CD8-positive, alpha-beta memory T cell (primary cell): ENCODE measurements at places on chromosomes 4 and X. TPM values are rescaled to one million over a fixed set of nuclear protein-coding genes. Genes with fewer than 3 reads are reported as not detected.

Gene TEC
- 1.6 TPM for total RNA-seq

Gene WWC2
- 0.85 TPM for total RNA-seq

Gene ATXN3L
- total RNA-seq = not detected

Gene PDE6B
- 10.1 TPM for total RNA-seq

Gene JCHAIN
- not detected for total RNA-seq

Gene GPC3
- not detected for total RNA-seq

Gene GATA1
- total RNA-seq = not detected

Gene ADGRA3
- total RNA-seq = 2.2 TPM

Gene ERAS
- 0.18 TPM for total RNA-seq

Gene MAGEA8
- total RNA-seq = not detected

Gene RBM41
- 11.9 TPM for total RNA-seq

Gene NDNF
- total RNA-seq = 0.18 TPM

Gene MGAT4D
- total RNA-seq = not detected

DNA sequence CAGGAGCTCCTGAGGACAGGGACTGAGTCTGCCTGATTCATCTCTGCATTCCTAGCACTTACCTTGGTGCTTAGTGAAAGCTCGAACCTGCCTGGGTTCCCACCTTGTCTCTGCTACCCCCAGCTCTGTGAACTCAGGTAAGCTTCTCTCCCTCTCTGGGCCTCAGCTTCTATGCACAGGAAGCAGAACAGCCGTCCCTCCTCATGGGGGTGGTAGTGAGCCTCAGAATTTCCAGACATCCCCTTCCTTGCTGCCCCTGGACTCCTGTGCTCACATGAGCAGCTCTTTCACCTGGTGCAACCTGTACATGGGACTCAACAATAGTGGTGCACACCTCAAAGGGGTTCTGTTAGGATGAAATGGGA, 50.8 kb downstream of the HTRA3 start:
- no peaks in the 10 kb centered on the region for H3K4me1 ChIP-seq
- no peak overlapping the region for H3K4me3 ChIP-seq
- no peak overlapping the region for H3K27ac ChIP-seq

- no peaks in the 10 kb centered on the region for H3K4me1 ChIP-seq
- DNase-seq = no peak
- H3K36me3 ChIP-seq = no peaks in the 10 kb centered on the region
Observed at GRCh38 chrX:112521676-112522075, 158.1 kb downstream of the LHFPL1 start.

DNA sequence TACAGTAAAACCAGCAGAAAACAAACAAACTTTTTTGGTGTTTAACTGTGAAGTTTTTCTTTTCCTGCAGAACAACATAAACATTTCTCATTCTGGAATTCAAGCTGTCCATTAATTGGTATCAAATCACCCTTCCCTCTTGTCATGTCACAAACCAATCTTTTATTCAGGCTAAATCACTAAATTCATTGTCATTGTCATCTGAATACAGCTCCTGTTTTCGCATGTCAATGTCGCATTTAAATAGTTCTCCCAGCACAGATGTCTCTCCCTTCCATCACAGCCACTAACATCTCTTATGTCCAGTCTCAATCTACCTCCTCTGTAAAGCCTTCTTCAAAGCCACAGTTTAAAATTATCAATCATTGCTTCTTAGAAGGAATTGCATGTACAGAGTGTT, 192.1 kb upstream of the PCDH10 start:
- H3K4me1 ChIP-seq = no peaks in the 10 kb centered on the region
- no peak overlapping the region for H3K4me3 ChIP-seq
- H3K36me3 ChIP-seq = no peaks in the 10 kb centered on the region
- H3K27me3 ChIP-seq = no peaks in the 10 kb centered on the region

DNA sequence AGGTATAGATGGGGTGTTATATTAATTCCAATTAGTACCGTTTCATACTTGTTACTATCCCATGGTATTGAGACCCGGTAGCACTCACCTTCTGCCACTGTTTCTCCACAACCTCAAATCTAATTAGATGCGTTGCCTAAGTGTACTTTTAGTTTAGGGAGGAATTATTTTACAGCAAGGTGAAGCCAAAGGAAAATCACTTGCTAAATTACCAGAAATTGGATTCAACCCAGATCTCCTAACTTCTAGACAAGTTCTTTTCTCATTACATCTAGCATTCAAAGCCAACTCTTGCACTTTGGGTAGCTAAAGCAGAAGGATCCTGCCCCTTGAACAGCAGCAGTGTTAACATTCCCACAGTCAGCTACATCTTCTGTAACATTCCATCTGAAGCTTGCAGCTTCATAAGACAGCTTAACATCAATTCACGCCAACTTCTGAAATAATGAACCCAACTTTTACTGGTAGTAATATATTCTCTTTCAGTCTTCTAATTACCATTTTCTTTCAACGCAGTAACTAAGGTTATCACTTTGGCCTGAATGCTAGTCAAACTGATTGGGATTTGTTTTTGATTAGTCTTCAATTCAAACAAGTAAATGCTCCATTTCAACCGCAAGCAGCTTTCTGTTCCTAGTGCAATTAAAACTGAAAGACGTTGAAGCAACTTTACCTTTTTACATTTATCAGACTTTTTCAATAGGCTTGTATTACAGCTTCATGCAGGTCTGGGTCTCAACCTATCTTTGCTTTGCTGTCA, 934 bp upstream of the SEC31A start:
- H3K27ac ChIP-seq = peak overlapping the region; percentile 97
- peak overlapping the region; percentile 67 for H3K4me3 ChIP-seq
- peaks cover 27% of the 10 kb centered on the region for H3K4me1 ChIP-seq

- no peak for DNase-seq
- no peak overlapping the region for H3K4me3 ChIP-seq
- H3K27me3 ChIP-seq = no peaks in the 10 kb centered on the region
- no peak overlapping the region for H3K27ac ChIP-seq
- no peaks in the 10 kb centered on the region for H3K4me1 ChIP-seq
Observed at GRCh38 chrX:44971674-44972073, 98.7 kb downstream of the KDM6A start.

DNA sequence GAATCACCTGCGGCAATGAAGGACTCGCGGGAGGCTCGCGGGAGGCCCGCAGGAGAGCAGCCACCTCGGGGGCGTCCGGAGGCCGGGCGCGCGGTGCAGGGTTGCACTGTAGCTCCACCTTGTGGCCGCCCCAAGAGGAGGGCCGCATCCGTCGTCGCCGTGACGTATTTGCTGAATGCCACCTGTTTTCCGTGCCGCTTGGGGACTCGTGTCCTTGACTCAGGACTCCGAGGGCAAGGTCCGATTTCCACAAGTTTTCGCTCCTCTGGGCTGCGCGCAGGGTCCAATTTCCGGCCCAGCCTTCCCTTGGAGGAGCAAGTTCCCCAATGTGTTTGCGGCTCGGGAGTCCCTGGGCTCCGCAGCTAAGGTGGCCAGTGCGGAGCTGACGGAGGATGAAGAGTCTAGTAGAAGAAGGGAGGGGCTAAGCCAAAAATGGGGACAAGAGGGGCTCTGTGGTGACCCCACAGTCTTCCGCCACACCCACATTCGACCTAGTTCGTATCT, 10.7 kb upstream of the DLG3 start:
- peak overlapping the region; percentile 70 for H3K4me3 ChIP-seq
- peak; percentile 83 for DNase-seq
- no peaks in the 10 kb centered on the region for H3K27me3 ChIP-seq
- H3K4me1 ChIP-seq = peaks cover 4% of the 10 kb centered on the region
- no peaks in the 10 kb centered on the region for H3K36me3 ChIP-seq

GRCh38 chr4:54367059-54367458, 138.0 kb downstream of the PDGFRA start:
- no peaks in the 10 kb centered on the region for H3K36me3 ChIP-seq
- H3K4me3 ChIP-seq = no peak overlapping the region
- H3K27me3 ChIP-seq = peaks cover 3% of the 10 kb centered on the region
- H3K27ac ChIP-seq = no peak overlapping the region

- H3K4me1 ChIP-seq = no peaks in the 10 kb centered on the region
- DNase-seq = no peak
- H3K4me3 ChIP-seq = no peak overlapping the region
- H3K27ac ChIP-seq = no peak overlapping the region
- H3K27me3 ChIP-seq = no peaks in the 10 kb centered on the region
- H3K36me3 ChIP-seq = no peaks in the 10 kb centered on the region
Observed at GRCh38 chr4:2091990-2092668, 33.0 kb downstream of the NAT8L start.

GRCh38 chr4:153741541-153741940, 18.3 kb downstream of the RNF175 start:
- H3K27ac ChIP-seq = no peak overlapping the region
- no peaks in the 10 kb centered on the region for H3K4me1 ChIP-seq
- no peaks in the 10 kb centered on the region for H3K27me3 ChIP-seq
- no peaks in the 10 kb centered on the region for H3K36me3 ChIP-seq
- no peak for DNase-seq
- no peak overlapping the region for H3K4me3 ChIP-seq

GRCh38 chr4:113919611-113920010, 59.8 kb downstream of the ARSJ start:
- H3K27me3 ChIP-seq = no peaks in the 10 kb centered on the region
- H3K36me3 ChIP-seq = no peaks in the 10 kb centered on the region
- H3K4me3 ChIP-seq = no peak overlapping the region
- no peak overlapping the region for H3K27ac ChIP-seq
- DNase-seq = no peak
- H3K4me1 ChIP-seq = no peaks in the 10 kb centered on the region

- no peak overlapping the region for H3K27ac ChIP-seq
- no peaks in the 10 kb centered on the region for H3K4me1 ChIP-seq
- no peak overlapping the region for H3K4me3 ChIP-seq
- H3K36me3 ChIP-seq = no peaks in the 10 kb centered on the region
Observed at GRCh38 chr4:5827108-5828004, 65.5 kb downstream of the CRMP1 start.

DNA sequence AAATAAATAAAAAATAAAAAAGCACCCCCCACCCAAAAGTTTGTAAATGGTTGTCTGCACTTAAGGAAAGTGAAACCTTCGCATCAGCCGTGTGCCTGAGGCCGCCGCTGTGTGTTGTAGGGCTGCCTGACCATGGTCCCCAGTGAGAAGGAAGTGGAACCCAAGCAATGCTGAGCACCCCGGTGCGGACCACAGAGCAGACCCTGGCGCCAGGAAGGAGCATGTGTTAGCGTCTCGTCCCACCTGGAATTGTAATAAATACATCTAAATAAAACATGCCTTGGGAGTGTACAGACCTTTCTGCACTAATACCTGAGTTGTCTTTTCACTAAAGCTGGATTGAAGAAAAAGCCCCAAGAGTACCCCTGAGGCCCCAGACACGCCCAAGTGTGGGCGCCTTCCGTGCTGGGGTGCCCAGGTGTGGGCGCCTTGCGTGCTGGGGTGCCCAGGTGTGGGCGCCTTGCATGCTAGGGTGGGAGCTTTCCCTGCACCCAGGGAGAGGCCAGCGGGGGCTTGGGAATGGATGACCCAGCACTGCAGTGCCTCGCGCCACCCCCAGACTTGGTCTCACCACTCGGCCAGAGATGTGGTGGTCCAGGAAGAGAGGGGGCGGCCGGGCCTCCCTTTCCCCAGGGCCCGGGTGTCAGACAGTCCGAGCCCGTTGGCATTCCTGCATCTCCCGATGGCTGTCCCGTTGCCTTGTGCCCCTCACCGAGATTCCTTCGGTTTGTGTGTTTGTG, 33.7 kb downstream of the HTT-AS start:
- no peaks in the 10 kb centered on the region for H3K27me3 ChIP-seq
- H3K4me3 ChIP-seq = peak overlapping the region; percentile 58
- H3K36me3 ChIP-seq = no peaks in the 10 kb centered on the region
- H3K27ac ChIP-seq = no peak overlapping the region
